ENCODE measurements at places on chromosomes 11 and 22.

- no peak for DNase-seq
Measured at GRCh38 chr11:2580061-2580421, 119.8 kb downstream of the KCNQ1OT1 start.

- no peak for DNase-seq
Measured at GRCh38 chr11:60208951-60209350, 26.1 kb upstream of the MS4A6A start.

GRCh38 chr11:70194792-70195791 lies 8.0 kb upstream of the FADD start:
- no peak for DNase-seq

DNA sequence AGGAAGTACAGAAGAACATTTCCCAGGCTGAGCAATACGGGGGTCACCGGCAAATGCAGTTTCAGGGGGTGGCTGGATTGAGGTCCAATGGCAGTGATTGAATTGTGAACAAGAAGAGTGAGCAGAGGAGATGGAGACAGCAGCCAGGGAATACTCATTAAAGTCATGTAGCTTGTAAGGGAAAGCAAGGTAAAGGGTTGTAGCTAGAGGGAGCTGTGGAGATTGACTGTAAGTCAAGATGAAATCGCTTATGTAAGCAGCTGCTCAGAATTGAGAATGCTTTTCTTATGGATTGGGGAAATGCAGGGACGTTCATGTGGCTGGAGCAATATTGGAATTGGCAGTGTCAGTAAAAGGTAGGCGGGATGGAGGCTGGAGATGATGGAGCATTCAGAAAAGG lies 111.4 kb upstream of the TBCEL start:
- no peak for DNase-seq

- no peak for DNase-seq
Measured at GRCh38 chr22:23231471-23232093, 51.3 kb downstream of the BCR start.

- no peak for DNase-seq
Measured at GRCh38 chr11:95547976-95548375, 241.6 kb downstream of the FAM76B start.

GRCh38 chr11:127616158-127616557 lies 615.6 kb upstream of the KIRREL3 start:
- no peak for DNase-seq

- no peak for DNase-seq
Measured at GRCh38 chr11:117483372-117483771, 155.7 kb downstream of the CEP164 start.

GRCh38 chr22:39215426-39216142 lies 29.2 kb downstream of the PDGFB start:
- DNase-seq = peak; percentile 32

DNA sequence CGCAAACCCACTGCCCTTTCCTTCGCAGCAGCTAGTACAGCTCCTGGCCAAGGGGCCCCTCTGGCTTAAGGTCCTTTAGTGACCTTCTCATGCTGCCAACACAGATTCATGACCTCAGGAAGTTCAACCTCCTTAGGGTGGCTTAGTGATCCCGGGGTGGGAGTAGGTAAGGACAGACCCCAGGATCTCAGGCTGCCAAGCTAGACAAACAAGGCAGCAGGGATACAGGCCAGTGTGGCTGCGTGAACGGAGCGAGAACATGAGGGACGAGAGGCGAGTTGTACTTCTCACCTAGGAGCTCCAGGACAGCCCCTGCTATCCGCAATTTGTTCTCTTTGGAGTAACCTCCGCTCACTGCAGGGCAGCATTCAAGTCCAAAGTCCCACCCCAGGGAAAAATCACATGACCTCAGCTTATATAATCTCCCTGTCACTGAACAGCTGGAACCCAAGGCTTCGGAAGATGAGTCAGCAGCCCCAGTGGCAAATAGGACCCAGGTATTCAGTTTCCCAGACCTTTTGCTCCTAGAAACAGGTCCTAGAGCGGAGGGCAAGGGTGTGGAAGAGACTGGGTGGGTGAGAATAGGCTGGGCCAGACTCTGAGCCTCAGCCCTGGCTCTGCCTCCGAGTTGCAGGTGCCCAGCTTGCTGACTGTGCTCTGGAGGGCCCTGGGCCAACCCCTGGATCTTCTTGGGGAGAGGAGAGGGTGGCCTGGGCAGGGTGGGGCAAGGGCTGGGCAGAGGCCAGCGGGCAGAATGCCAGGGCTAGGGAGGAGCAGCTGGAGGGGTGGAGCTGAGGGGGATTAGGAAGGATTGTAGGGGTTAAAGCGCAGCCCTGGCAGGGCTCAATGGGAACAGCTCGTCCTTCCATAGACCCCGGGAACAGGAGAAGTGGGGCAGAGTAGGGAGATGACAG lies 13.1 kb downstream of the USP2 start:
- no peak for DNase-seq

DNA sequence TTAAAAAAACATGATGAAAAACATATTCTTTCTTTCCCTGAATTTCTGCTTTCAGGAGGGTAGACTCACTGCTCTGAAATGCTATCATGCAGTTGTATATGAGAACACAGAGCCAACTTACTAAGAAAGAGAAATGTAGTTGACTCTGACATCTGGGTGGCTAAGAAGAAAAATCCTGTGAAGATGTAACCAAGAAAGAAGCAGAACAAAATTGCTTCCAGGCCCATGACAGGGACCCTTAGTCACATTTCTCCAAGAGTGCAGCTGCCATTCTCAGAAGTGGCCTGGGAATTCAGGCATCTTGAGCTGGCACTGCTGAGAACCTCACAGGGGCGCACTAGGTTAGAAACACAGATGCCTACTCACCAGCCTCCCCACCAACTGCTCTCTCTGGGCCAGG lies 73.6 kb downstream of the RPL27A start:
- no peak for DNase-seq

DNA sequence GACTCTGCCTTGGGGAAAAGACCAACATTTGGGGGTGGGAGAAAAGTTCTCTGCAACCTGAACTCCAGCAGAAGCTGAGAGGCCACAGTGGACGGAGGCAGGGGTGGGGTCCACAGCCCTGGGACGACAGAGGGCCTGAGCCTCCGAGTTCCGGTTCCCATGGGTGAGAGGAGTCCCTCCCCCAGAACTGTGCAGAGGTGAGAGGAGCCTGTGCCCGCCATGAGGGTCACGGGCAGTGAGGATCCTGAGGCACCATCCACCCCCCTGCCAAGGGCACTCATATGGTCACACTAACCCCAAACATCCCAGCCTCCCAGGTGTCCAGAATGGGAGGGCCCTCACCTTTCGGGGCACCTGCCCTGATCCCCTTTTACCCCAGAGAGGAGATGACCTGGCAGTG lies 30.5 kb downstream of the KIAA0930 start:
- no peak for DNase-seq

Data from CD4-positive, alpha-beta T cell treated with Interleukin-1 beta for 1 hour (primary cell).